LoVo (cell line): ENCODE measurements at places on chromosomes 2 and 18.

GRCh38 chr2:108616751-108617161 lies 82.5 kb downstream of the LIMS1 start:
- DNase-seq, result no peak

DNA sequence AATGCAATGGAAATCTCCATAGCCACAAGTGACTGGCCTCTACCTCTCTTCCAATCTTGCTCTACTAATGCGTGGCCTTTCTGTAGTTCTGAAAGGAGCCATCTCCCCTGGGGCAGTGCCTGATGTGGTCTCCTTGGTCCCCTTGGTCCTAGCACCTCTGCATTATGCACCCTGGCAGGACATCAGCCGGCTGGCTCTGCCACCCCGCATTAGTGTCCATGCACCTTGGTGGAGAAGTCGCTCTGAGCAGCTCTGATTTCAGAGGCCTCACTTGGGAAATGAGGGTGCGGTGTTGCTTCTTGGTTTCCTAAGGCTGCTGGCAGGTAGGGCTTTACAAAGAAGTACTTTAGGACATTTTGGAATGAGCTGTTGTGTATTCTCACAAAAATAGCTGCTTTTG lies 317.9 kb downstream of the GBX2 start:
- DNase-seq, result no peak

GRCh38 chr2:40352041-40352702 lies 99.7 kb downstream of the SLC8A1 start:
- no peak for DNase-seq

DNA sequence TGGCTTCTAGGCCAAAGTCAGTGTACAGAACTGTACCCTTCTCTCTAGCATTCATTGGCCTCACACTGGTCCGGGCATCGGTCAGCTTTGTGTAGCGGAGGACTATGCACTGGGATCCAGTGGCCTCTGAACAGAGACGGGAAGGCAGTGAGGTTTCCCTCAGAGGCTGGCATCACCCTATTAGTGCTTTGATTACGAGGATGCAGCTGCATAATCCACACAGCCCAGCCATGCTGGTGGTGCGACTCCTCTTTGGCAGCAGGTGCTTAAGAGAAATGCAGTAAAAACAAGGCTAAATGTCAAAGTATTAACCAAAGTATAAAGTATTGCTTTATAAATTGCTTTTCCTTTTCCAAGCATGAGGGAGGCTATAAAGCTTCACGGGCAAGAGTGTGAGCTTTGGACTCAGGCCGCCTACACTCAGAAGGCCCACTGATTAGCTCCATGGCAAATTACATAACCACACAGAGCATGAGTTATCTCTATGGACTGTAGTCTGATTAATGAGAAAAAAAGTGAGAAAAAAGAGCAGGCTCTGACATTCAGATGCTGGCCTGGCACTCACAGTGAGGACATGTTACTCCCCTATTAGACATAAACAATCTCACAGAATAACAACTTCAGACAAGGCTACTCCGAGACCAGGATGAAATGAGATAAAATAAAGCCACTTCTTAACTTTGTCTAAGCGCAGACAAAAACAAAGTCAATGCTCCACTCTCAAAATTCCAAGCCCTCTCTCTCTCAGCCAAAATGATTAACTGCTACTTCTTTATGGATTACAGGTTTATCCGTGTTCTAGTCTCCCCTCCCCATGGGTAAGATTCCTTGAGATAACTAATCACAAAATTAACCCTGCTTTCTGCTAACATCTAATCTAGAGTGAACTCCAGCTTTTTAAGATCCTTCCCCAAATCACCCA lies 6.4 kb upstream of the CRYGC start:
- DNase-seq, result no peak

- no peak for DNase-seq
These were observed 37.8 kb upstream of the PTPN4 start for GRCh38 chr2:119721904-119722303.

DNA sequence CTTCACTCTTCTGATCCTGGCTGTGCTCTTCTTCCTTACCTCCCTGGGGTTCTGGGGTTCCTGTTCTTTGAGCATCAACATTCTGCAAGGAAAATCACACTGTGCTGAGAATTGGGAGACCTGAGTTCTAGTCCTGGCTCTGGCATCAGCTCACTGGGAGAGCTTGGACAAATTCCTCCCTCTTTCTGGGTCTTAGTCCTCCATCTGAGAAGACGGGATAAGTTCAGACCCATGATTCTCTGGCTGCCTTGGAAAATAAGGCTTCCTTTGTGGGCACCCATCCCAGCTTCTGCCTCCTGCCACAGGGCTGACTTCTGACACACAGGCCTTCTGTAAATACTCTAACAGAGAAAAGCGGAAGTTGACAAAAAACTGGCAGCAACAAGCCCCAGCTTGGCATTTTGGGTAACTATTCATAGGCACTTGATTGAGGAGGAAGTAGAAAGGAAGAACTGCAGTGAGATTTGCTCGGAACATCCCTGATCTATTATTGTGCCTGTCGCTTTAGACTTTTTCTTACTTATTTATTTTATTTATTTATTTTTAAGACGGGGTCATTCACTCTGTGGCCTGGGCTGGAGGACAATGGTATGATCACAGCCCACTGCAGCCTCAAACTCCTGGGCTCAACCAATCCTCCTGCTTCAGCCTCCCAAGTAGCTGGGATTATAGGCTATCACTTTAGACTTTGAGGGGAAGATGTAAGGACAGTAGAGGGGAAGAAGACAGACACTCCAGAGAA lies 7.9 kb downstream of the PCBP1 start:
- DNase-seq, result no peak

- no peak for DNase-seq
These were observed 83.3 kb downstream of the RND3 start for GRCh38 chr2:150404147-150404546.

- DNase-seq, result no peak
These were observed 51.0 kb upstream of the NXPH2 start for GRCh38 chr2:138831154-138831553.

GRCh38 chr2:11375689-11376027 lies 31.2 kb upstream of the ROCK2 start:
- DNase-seq, result no peak

DNA sequence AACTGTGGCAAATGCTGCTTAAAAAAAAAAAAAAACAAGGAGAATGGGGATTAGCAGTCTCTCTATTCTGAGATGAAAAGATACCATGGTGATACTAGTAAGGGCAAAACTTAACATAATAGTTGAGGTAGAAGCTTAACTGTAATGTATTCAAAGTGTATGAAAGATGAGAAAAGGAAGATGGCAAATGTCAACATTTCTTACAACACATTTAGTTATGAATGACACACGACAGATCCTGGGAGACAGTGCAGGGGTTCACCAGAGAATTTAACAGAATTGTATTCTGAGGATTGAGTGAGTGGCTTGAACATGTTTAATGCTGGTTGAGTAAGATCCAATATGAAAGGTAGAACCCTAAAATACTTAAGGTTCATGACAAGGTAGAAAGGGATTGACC lies 52.7 kb downstream of the CUL3 start:
- DNase-seq, result no peak

- DNase-seq, result no peak
These were observed 860.5 kb downstream of the RNF144A start for GRCh38 chr2:7777668-7778067.

DNA sequence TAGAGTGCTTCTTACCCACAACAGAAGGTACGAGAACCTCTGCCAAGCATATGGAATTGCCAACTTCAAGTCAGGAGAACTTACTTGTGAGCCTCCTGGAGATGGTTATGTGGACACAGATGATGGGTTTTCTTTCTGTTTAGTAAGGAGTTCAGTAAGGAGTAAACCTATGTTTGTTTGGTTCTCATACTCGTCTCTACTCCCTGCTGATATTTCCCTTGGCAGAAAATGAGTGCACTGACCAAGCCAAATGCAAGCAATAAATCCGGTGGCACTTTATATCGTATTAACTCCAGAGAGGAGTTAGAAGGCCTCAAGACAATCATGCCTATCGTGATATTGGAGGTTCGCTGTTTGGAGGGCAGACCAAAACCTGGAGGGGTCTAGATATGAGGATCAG lies 83.2 kb upstream of the CYP1B1 start:
- no peak for DNase-seq

- no peak for DNase-seq
These were observed 31.9 kb downstream of the EXOC6B start for GRCh38 chr2:72793798-72794440.

GRCh38 chr2:9152975-9153642 lies 53.5 kb upstream of the ASAP2 start:
- DNase-seq, result no peak

DNA sequence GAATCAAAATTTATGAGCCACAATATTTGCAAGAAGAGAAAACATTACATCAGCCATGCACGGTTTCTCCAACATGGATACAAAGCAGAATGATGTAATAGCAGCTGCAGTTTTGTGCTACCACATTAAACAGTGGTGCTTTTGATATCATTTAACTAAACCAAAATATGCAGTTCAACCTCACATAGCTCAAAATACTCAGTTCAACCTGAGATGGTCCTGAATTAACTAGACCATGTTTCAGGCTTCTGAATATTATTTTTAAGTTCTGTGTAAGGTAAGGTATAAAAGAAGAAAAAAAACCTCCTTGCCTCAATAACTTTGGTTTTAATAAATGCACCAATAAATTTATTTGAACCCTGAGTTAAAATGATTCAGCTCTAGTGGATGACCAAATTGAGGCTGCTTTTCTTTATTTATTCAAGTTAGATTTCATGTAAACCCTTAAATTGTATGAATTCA lies 18.8 kb upstream of the TSPYL6 start:
- peak; percentile 2 for DNase-seq

- DNase-seq, result no peak
These were observed 78.4 kb downstream of the SEPTIN10 start for GRCh38 chr2:109535217-109535946.

GRCh38 chr18:56067214-56067894 lies 479.4 kb upstream of the TCF4 start:
- DNase-seq, result no peak

DNA sequence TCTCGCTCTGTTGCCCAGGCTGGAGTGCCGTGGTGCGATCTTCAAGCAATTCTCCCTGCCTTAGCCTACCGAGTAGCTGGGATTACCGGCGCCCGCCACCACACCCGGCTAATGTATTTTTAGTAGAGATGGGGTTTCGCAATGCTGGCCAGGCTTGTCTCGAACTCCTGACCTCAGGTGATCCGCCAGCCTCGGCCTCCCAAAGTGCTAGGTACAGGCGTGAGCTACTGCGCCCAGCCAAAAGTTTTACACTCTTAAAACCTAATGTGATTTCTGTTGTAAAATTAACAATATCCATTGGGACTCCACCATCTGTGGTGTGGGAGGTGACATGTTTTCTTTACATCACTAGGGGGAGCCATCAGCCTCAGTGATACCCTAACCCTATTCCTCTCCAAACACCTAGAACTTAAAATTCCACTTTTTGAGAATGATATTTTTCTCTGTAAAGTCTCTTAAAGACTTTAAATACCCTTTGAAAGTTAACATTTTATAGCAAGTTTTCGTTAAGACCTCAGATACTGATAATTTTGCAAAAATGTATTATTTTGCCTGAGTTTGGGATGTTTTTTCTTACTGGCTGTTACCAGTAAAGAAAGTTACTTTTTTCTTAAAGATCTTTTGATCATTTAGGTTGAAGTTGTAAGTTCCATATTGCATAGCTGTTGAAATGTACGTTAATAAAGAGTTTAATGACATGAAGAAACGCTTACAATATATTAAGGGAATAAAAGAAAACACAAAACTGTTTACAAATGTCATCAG lies 11.6 kb upstream of the EIF2AK2 start:
- DNase-seq, result peak; percentile 37

GRCh38 chr2:21727101-21727500 lies 603.3 kb downstream of the TDRD15 start:
- no peak for DNase-seq

DNA sequence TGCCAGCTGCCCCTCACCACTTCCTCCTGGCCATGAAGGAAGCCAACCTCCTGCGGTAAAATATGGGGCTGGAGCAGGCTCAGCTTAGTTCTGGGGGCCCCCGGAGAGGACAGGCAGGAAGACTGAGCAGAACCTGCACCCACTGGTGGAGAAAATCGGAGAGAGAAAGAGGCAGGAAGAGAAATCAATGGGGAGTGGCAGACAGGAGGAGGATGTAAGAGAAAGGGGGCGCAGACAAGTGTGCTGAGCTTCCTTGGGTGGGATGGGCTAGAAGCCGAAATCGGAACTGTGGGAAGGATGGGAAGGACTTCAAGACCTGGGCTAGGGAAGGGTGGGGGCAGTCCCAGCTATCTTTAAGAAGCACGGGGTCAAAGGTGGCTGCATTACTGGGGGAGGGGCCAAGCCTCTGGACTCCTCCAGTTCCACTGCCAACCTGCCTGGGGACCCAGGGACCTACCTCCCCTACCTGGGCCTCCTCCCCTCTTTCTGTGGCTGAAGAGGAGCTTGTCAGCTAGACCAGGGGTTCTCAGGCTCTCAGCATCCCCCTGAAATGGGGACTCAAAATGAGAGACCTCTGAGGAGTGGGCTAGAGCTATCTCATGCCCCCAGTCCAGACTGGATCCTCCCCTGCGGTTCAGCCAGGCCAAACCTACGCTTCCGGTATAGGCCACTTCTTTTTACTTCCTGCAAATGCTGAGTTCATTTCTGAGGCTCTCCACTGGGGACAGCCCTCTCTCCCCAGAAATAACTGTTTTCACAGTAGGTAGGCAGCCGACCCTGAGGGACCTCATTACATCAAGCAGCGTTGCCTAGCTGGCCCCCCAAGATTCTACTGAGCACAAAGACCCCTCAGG lies 33.6 kb upstream of the B3GNT7 start:
- no peak for DNase-seq

- DNase-seq, result no peak
These were observed 132.2 kb downstream of the SPTBN1 start for GRCh38 chr2:54588244-54588899.

- no peak for DNase-seq
These were observed 9.5 kb upstream of the RPRM start for GRCh38 chr2:153488072-153488471.

GRCh38 chr2:191170773-191171172 lies 20.0 kb upstream of the STAT4 start:
- DNase-seq, result no peak

- no peak for DNase-seq
These were observed 335.3 kb downstream of the DLGAP1 start for GRCh38 chr18:4119813-4120212.

DNA sequence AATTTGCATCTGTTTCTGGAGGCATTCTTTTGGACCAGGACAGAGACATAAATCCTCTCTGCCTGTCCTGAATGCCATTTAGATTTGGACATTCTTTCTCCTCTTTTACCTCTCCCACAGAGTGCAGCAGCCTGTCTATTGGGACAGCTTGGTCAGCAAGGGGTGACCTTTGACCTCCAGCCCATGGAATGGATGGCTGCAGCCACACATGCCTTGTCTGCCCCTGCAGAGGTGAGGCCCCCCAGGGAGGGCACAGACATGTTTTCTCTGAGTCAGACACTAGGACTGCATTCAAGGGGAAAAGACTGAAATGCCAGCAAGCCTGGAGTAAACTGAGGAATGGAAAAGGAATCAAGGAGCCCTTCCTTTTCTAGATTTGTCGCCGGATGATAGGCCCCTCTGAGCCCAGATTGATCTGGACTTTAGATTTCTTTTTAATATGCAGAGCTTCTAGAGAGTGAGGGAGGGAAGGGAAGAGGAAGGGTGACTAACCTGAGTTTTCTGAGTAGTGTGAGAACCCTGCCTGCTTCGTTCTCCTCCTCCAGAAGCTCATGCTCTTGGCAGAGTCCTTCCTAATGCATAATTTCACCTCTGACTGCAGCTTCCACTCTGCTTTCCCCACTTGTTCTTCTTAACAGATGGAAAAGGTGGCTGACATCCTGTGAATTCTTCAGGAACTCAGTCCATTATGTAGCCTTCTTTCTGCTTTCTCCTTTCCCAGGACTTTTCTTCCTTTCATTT lies 16.1 kb upstream of the TTLL4 start:
- no peak for DNase-seq

- DNase-seq, result no peak
These were observed 42.1 kb downstream of the MTCL1 start for GRCh38 chr18:8747440-8747937.

GRCh38 chr18:75257605-75258004 lies 47.0 kb downstream of the TSHZ1 start:
- no peak for DNase-seq
